ENCODE measurements at places on chromosomes 3 and 15.

- DNase-seq, result no peak
Observed at GRCh38 chr15:77864211-77865105, 213.1 kb downstream of the TBC1D2B start.

DNA sequence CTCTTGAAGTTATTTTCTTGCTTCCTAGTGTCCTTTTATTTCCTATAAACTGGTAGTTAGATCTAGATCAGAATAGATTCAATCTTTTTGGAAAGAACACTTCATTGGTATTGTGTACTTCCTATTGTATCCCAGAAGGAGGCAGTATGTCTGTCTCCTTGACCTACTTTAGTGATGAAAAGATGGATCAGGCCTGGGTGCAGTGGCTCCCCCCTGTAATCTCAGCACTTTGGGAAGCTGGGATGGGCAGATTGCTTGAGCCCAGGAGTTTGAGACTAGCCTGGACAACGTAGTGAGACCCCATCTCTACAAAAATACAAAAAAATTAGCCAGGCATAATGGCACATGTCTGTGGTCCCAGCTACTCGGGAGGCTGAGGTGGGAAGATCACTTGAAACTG is 12.0 kb downstream of the BSN start:
- peak; percentile 27 for DNase-seq

DNA sequence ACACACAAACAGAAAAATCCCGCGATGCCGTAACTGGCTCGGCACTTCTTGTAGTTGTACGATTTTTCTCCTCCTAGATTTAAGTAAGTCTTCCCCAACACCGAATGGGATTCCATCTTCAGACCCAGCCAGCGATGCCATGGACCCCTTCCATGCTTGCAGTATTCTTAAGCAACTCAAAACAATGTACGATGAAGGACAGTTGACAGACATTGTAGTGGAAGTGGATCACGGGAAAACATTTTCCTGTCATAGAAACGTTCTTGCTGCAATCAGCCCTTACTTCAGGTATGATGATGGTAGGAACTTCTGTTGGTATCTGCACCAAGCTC is 763 bp downstream of the KBTBD8 start:
- DNase-seq, result no peak

DNA sequence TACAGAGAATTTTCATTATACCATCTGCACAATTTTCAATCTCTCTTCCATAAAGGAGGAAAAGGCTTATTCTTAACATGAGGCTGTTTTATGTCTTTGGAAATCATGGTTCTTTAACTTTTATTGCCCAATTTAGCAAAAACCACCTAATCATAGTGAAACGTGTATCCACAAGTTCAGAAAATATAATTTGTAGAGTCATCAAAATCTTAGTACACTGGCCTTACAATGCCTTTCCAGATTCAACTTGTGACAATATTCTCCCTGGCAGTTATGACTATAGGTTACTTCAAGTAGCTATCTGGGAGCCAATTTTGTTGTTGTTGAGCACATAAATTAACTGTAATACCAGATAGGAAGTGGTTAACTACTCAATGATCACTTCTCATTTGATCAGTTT is 10.9 kb downstream of the BNIP2 start:
- DNase-seq, result no peak

DNA sequence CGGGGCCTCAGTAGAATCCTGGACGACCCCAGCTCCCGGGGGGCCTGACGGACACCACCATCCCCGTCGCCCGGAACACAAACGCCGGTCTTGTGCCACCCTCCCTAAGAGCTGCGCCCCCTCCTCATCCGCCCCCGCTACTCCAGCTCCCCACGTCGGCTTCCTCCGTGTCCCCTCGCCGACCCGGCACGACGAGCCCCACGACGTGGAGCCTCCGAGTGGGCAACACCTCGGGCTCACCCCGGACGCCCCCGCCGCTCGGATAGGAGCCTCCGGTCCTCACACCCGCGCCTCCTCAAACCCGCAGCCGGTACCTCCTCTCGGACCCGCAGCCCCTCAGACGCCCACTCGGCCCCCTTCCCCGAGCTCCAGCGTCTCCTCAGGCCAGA is 525 bp downstream of the NPTN start:
- DNase-seq, result no peak

DNA sequence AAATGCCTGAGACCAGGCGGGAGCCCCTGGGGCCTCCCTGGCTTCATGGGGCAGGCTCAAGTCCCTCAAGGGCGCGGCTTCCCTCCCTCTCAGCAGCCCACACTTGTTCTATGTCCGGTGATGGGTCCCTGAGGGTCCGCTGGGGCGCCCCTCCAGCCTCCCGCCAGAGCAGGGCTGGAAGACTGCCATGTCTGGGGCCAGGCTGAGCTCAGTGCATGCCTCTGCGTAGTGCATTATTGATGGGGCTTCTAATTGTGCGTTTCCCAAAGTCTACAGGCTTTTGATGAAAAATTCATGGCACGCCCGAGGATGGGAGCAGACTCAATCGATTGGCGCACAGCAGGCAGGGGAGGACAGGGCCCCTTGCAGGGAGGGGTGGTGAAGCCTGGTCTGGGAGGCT is 51.3 kb downstream of the CYP11A1 start:
- no peak for DNase-seq

- DNase-seq, result peak; percentile 61
Observed at GRCh38 chr15:76866716-76867321, 38.3 kb downstream of the SCAPER start.

DNA sequence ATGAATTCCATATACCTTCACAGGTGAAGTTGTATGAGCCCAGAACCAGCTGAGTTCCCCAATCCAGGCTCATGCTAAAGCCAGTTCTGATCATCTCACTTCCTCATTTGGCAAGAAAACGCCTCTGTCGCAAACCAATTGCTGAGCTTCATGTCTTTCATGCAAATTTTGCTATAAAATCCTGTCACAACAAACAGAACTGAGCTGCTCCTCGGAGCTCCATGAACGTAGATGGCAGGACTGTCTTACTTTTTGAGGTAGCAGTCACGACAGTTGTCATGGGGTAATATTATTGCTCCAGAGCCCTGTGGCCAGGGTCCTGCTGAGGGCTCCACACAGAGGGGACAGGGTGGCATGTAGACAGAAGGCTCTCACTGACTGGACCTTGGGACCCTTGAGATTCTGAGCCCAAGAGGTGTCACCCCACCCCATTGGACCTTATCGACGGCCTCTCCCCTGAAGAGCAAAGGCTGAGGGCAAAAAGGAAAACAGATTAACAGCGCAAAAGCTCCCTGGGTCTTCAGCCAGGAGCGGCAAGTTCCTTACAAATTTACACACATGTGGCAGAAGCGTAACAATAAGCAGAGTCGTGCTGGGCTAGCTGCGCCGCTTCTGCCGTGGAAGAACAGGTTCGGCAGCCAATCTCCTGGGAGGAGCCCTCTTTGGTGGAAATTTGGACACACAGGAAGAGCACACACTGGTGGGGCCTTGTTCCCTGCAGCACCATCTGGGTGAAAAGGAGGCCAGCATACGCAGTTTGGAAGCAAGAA is 249.2 kb downstream of the OPA1 start:
- DNase-seq, result no peak

GRCh38 chr15:66679657-66680108 is 22.4 kb upstream of the SMAD6 start:
- no peak for DNase-seq
